ENCODE measurements at places on chromosomes 5 and 9. TPM values are rescaled to one million over a fixed set of nuclear protein-coding genes. Genes with fewer than 3 reads are reported as not detected.

CBY3 gene
- not detected for total RNA-seq

LMAN2 gene
- 488 TPM for total RNA-seq

SPINK4 gene
- total RNA-seq = 0.74 TPM

ORM2 gene
- not detected for total RNA-seq

SEC24A gene
- total RNA-seq = 16.9 TPM

GZMA gene
- total RNA-seq = not detected

RABEPK gene
- 40.5 TPM for total RNA-seq

QRFP gene
- not detected for total RNA-seq

SPAG8 gene
- 1.2 TPM for total RNA-seq

SPATA6L gene
- total RNA-seq = 0.43 TPM

KDM3B gene
- 36.3 TPM for total RNA-seq

HEMGN gene
- total RNA-seq = not detected

LMX1B gene
- not detected for total RNA-seq

CCNJL gene
- 0.18 TPM for total RNA-seq

TNFSF15 gene
- 0.55 TPM for total RNA-seq

SMC2 gene
- 6.7 TPM for total RNA-seq

TARS1 gene
- 279 TPM for total RNA-seq

DAPK1 gene
- 23.8 TPM for total RNA-seq

ST8SIA4 gene
- total RNA-seq = 0.28 TPM

RNF38 gene
- 4.3 TPM for total RNA-seq

DOCK2 gene
- total RNA-seq = 4.4 TPM

ZNF454 gene
- total RNA-seq = 2.1 TPM

HBEGF gene
- total RNA-seq = 1.2 TPM

SLC36A3 gene
- not detected for total RNA-seq

TEX48 gene
- not detected for total RNA-seq
